Kidney glomerular epithelial cell (primary cell): ENCODE measurements at places on chromosomes 12 and 14.

DNA sequence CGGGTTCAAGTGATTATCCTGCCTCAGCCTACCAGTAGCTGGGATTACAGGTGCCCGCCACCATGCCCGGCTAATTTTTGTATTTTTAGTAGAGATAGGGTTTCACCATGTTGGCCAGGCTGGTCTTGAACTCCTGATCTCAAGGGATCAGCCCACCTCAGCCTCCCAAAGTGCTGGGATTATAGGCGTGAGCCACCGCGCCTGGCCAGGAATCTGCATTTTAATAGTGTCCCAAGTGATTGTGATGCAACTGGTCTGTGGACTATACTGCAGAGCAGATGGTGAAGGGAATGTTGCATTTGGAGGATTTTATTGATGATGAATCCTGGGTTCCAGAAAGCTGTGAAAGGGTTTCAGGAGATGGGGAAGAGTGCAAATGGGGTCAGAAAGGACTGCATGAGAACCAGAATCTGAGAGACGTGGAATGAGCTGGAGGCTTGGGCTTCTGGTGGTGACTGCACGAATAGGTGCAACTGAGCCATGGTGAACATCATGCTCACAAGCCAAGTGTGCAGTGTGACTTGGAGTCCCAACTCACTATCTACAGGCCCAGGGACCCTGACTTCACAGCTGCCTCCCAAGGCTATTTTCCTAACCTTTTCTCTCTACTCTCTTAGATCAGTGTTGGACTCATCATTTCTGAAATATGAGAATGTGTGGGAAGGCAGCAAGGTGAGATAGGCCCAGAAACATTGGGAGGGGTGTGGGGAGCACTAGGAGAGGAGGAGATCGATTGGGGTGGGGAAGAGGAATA is 4.5 kb downstream of the RPS26 start:
- DNase-seq, result no peak

- no peak for DNase-seq
Measured at GRCh38 chr12:104957719-104958000, 430 bp downstream of the SLC41A2 start.

DNA sequence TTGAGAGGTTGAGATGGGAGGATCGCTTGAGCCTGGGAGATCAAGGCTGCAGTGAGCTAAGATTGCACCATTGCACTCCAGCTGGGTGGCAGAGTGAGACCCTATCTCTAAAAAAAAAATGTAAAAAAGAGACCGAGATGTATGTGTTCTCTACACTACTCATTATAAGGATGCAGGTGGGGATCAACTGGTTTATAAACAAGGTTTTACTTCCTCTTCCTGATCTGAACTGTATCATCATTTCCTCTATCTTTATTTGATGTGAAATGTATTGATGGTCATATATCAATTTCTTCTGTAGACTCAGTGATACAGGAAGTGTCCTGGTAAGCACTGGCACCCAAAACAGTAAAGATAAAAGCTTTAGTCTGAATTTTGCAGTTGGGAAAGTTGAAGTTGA is 20.1 kb upstream of the USP44 start:
- DNase-seq, result no peak

DNA sequence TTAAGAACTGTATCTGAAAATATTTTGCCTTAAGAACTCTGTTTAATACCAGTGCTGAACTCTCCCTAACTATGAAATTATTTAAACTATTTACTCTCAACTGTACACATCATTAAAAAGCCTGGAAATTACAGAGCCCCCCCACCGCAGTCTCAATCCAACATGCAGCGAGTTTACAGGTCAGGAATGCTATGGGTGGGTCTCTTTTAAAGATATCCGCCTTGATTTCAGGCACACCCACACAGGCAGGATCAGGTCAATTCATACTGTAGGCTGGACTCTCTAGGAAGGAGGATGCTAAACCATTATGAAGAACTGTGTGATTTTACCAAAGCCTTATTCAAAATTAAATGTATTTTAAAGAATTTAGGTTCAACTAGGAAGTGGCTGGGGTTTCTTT is 16.5 kb downstream of the SPTLC2 start:
- DNase-seq, result peak; percentile 68

- no peak for DNase-seq
Measured at GRCh38 chr12:9805883-9806282, 21.4 kb upstream of the KLRF1 start.

GRCh38 chr12:52824741-52825410 is 9.2 kb downstream of the KRT79 start:
- no peak for DNase-seq
